ENCODE measurements at places on chromosomes 11 and 22. TPM values are rescaled to one million over a fixed set of nuclear protein-coding genes. Genes with fewer than 3 reads are reported as not detected.

The EXT2 gene
- total RNA-seq: 31.2 TPM

The ARSA gene
- total RNA-seq: 45.8 TPM

The DGCR6 gene
- total RNA-seq: 0.80 TPM

The PDE3B gene
- 100 TPM for total RNA-seq

The KCNQ1 gene
- 5.7 TPM for total RNA-seq

The UPK2 gene
- total RNA-seq: not detected

The IGLL1 gene
- 3.4 TPM for total RNA-seq

The ACAD8 gene
- total RNA-seq: 25.9 TPM

The GLYATL1 gene
- total RNA-seq: not detected

The EMID1 gene
- total RNA-seq: 0.14 TPM

The DNAJB7 gene
- not detected for total RNA-seq

The OTOG gene
- not detected for total RNA-seq

The CDC42BPG gene
- 0.50 TPM for total RNA-seq

The KIRREL3 gene
- not detected for total RNA-seq

The ST14 gene
- not detected for total RNA-seq

The DDI1 gene
- total RNA-seq: not detected

The SCUBE2 gene
- total RNA-seq: 0.23 TPM

The KRTAP5-11 gene
- not detected for total RNA-seq

The CNIH2 gene
- 1.5 TPM for total RNA-seq

The OR51I1 gene
- not detected for total RNA-seq

The GGT5 gene
- 0.11 TPM for total RNA-seq

The AGBL2 gene
- 5.2 TPM for total RNA-seq

The IFITM1 gene
- total RNA-seq: 724 TPM

The LIPT2 gene
- total RNA-seq: 2.6 TPM

The CCDC116 gene
- 0.23 TPM for total RNA-seq

The WBP2NL gene
- 2.0 TPM for total RNA-seq

The SCGB1D2 gene
- total RNA-seq: not detected

The OR6A2 gene
- 0.23 TPM for total RNA-seq

The CCDC87 gene
- total RNA-seq: 0.07 TPM

The TRIM3 gene
- 10.7 TPM for total RNA-seq

The PLAAT5 gene
- not detected for total RNA-seq

The MS4A6A gene
- total RNA-seq: not detected

The ABCC8 gene
- total RNA-seq: 0.50 TPM

The PDHX gene
- total RNA-seq: 24.0 TPM

The LYVE1 gene
- total RNA-seq: not detected

The H19 gene
- not detected for total RNA-seq

The LRRC74B gene
- not detected for total RNA-seq

The SLC5A1 gene
- not detected for total RNA-seq

The PRPF19 gene
- total RNA-seq: 184 TPM

All from T-helper 2 cell treated with Interferon-gamma antibody and Interleukin-4, amounts not matched to agents 100 ng/mL and 5 ng/mL, for 36 hours (primary cell).